ENCODE measurements at places on chromosomes 4 and X.

- DNase-seq, result no peak
Measured at GRCh38 chrX:37644381-37645305, 40.9 kb upstream of the XK start.

DNA sequence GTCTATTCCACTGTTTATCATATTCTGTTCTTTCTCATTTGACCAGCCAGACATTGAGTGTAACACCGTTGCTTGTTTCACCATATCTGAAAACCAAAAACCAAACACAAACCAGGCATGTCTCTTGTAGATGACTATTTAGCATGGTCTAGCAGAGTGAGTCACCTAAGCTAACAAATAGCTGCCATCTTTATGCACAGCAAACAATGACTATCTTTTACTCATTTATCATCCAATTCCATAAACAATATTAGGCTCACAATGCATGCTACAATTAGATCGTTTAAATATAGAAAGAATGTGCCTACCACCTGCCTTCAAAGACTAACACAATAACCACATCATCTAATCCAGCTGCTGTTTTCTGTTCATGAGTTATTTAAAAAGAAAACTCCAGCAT, 495.4 kb downstream of the PCDH19 start:
- DNase-seq, result no peak

DNA sequence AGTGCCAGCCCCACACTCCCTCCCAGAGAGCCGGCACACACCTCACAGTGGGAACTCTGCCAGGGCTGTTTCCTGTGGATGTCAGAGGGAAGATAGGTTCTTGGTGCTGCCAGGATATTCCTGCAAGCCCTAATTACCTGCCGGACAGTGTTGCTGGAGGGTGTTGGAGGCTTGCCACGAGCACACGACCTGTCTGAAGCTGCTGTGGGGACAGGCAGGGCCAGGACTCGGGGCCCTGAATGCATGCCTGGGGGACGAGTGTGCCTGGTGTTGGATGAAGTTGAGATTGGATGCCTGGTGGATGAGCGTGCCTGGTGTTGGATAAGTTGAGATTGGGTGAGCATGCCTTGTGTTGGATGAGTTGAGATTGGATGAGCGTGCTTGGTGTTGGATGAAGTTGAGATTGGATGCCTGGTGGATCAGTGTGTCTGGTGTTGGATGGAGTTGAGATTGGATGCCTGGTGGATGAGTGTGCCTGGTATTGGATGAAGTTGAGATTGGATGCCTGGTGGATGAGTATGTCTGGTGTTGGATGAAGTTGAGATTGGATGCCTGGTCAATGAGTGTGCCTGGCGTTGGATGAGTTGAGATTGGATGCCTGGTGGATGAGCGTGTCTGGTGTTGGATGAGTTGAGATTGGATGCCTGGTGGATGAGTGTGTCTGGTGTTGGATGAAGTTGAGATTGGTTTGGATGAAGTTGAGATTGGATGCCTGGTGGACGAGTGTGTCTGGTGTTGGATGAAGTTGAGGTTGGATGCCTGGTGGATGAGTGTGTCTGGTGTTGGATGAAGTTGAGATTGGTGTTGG, 23.2 kb upstream of the UVSSA start:
- DNase-seq, result peak; percentile 51

GRCh38 chr4:86631166-86631565, 37.1 kb downstream of the PTPN13 start:
- DNase-seq, result no peak

DNA sequence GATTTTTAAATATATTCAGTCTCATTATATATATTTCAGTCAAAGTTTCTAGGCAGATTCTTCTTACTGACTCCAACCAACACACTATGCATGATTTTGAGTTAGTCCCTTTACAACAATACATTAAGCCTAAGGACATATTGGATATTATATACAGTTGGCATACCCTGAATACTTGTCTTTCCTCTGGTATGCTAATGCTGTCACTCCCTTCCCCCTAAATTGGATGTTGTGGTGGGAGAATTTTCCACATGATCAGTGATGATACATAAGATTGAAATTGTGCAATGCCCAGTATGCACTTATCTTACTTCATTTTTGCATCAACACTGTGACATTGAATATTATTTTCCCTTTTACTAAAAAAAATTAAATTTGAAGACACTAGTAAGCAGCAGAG, 935.2 kb downstream of the PCDH7 start:
- peak; percentile 26 for DNase-seq

DNA sequence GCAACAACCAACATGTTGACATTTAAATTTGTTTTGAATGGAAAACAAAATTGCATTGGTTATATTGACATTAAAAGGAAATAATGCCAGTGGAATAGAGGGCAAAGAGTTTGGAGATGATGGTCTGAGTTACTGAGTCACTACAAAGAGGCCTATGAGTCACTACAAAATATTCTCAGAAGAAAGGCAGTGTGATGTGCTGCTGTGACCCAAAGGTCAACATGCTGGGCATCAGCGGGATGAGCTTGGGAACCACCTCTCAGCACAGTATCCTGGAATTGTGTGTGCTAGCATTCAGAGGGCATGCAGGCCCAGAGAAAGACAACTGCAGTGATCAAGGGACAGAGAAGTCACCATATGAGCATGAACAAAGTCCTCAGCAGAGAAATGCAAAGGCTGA, 2.8 kb downstream of the CMC4 start:
- DNase-seq, result no peak

DNA sequence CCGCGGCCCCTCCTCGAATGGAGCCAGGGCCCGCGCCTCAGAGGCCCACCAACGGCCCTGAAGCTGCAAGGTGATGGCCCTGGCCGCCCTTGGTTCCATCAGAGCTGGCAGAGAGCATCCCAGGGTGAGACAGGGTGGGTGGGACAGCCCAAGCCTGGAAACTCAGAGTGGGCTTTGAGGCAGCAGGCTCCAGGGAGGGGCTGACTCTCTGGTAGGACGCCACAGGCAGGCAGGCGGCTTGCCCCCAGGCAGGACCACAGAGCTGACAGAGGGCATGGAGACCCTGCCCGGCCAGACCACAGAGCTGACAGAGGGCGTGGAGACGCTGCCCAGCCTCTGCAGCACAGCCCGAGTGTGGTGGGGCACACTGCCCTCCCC, 4.8 kb downstream of the MYL5 start:
- DNase-seq, result no peak
